ENCODE measurements at places on chromosomes 3 and 15.

GRCh38 chr3:29183346-29184087 is 97.4 kb upstream of the RBMS3 start:
- DNase-seq, result peak; percentile 16

- DNase-seq, result no peak
Observed at GRCh38 chr15:75138016-75138999, 63.4 kb upstream of the C15orf39 start.

- no peak for DNase-seq
Observed at GRCh38 chr3:114519415-114519814, 225.6 kb downstream of the TIGIT start.

GRCh38 chr3:39383881-39384664 is 903 bp downstream of the SLC25A38 start:
- DNase-seq, result peak; percentile 93

- no peak for DNase-seq
Observed at GRCh38 chr3:53144862-53145712, 14.9 kb upstream of the RFT1 start.

- DNase-seq, result no peak
Observed at GRCh38 chr15:69629631-69630161, 177.1 kb downstream of the RPLP1 start.

- no peak for DNase-seq
Observed at GRCh38 chr3:707041-707440, 385.8 kb upstream of the CNTN6 start.

GRCh38 chr3:44013967-44014366 is 227.7 kb upstream of the TOPAZ1 start:
- no peak for DNase-seq

DNA sequence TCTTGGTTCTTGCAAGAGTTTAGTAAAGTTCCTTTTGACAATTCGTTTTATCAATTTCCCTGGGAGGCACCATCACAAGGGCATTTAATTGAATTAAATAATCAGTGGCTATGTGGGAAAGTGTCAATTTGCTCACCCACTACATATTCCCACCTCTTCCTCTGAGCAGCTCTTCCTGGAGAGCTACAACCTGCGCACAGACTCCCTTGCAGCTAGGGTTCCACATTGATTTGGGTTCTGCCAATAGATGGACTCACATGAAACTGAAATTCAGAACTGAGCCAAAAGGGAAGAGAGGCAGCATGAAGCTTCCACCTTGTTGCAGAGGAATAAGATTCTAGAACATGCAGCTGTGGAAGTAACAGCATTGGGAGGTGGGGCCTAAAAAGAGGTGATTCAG is 94.8 kb downstream of the TLE3 start:
- no peak for DNase-seq

DNA sequence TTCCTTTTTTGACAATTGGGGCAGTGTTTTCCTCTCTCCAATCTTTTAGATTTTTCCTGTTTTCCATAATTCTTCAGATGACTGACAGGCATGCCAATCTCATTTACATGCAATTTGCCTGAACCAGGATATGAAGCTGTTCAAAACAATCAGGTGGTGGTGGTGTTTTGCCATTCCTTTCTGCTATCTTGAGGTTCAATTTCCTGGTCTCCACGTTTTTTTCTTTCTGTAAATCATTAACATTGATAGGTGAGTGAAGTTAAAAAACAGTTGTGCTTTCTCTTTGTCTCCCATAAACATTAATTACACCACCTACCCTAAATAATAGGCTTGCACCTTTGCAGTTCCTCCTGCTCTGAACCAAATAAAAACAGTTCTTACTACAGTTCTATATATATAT is 49.1 kb downstream of the C2CD4A start:
- no peak for DNase-seq

DNA sequence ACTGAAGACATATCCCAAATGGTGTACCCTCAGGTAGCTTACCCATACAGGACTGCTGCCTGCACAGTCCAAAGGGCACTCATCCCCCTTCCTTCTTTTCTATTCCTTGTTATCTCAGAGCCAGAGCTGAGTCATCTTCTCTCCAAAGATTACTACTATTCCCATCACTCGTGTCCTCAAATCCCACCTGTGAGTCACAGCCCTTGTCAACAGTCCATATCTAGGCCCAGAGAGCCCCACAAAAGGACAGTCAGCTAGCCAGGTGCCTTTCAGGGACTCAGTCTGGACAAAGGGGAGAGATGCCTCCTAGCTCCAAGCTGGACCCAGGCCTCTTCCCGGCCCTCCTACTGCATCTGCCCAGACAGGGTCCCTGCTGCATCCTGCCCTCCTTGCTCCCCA is 11.0 kb downstream of the PARP16 start:
- DNase-seq, result no peak

GRCh38 chr3:186540221-186540834 is 3.9 kb downstream of the CRYGS start:
- DNase-seq, result peak; percentile 67

DNA sequence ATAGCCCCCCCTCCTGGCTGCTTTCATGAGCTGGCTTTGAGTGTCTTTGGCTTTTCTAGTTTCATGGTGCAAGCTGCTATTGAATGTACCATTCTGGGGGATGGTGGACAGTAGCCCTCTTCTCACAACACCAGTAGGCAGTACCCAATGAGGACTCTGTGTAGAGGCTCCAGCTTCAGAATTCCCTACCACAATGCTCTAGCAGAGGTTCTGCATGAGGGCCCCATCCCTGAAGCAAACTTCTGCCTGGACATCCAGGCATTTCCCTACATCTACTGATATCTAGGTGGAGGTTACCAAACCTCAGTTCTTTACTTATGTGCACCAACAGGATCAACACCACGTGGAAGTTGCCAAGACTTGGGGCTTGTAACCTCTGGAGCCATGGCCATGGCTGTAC is 1742.9 kb downstream of the SI start:
- DNase-seq, result no peak

DNA sequence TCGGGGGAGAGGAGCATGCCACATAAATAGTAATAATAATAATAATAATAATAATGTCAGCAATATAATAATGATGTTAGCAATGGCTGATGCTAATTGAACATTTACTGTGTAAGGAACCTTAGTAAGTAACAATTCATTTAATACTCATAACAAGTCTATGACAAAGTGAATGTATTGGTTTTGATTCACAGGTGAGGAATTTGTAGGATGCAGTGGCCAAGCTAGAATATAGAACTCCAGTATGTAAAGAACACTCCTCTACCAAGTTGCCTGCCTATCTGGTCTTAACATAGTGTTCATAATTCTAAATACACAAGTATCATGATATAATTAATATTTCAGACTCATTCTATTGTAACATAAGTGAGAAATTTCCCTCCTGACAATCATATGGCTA is 1016.5 kb downstream of the ROBO1 start:
- no peak for DNase-seq

DNA sequence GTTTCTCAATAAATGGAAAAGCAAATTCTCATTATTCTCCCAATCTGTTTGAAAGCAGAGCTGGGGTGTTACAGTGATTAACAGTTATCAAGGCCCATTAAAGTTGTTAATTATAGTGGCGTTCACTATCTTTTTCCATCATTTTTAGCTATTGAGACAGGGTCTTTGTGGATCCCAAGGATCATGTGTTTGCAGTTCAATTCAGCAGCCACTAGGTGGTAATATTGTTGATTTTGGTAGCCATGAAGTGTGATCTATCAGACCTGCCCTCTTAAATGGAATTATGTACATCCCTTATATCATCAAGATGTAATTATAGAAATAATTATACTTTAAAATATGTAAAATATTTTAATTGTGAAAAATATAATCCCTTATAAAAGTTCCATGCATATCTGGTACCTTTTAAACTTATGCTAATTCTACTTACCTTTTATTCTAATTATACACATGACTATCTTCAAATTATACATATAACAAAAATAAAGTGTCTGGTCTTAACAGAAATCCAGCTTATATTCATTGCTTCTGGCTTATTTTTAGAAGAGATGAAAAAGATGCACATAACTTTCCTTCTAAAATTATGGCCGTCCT is 126.4 kb downstream of the GREM1 start:
- DNase-seq, result no peak

- no peak for DNase-seq
Observed at GRCh38 chr3:11477407-11477911, 166.3 kb downstream of the VGLL4 start.

GRCh38 chr3:129365296-129366136 is 62.9 kb downstream of the EFCAB12 start:
- DNase-seq, result no peak

DNA sequence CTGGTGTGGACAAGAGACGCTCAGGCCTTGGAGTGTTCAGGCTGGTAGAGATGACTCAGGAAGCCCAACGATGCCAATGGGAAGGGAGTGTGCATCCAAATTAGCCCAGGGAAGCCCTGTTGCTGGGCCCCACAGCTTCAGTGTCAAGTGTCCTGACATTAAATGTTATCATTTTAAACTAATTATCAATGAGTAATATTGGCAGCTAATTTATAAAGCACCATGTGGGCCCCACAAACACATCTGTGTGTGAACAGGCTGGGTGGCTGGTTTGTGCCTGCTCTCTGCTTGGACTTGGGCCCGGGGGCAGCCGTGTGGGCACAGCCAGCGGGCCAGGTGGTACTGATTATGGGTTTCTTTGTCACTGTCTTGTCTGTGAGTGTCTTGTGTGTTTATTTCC is 15.0 kb downstream of the FBLN2 start:
- DNase-seq, result no peak

DNA sequence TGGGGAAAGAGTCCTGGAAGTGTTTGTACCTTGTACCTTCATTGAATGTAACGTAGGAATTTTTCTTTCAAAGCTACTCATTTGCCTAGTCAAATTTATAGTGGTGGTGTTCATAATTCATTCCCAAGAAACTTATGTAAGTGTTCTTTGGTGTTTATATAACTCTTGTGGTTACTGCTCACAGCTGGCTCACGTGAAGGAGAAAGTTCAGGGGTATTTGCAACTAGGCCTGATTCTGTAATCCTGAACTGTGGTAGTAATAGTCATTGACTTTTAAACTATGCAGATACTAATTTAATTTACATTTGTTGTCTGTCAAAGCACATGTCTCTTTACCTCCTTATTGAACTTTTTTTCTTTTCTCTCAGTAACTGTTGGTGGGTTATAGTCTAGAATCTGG is 50.5 kb upstream of the TEX264 start:
- DNase-seq, result no peak

DNA sequence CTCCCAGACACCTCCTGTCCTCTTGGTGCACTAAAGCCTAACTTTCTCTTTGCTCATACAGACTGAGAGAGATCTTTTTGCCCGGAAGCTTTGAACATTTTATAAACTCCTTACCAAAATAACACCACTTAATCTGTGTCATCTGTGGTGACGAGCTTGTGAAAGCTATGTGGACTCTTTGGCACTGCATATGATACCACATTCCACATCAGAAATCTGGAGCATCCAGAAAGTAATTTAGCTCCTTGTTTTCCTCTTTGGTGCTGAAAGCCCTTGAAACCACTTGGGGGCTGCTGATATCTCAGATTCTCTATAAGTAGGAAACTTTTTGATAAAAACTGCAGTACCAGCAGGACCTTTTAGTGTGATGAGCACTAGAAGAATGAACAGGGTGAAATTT is 128.3 kb downstream of the ALCAM start:
- DNase-seq, result no peak

DNA sequence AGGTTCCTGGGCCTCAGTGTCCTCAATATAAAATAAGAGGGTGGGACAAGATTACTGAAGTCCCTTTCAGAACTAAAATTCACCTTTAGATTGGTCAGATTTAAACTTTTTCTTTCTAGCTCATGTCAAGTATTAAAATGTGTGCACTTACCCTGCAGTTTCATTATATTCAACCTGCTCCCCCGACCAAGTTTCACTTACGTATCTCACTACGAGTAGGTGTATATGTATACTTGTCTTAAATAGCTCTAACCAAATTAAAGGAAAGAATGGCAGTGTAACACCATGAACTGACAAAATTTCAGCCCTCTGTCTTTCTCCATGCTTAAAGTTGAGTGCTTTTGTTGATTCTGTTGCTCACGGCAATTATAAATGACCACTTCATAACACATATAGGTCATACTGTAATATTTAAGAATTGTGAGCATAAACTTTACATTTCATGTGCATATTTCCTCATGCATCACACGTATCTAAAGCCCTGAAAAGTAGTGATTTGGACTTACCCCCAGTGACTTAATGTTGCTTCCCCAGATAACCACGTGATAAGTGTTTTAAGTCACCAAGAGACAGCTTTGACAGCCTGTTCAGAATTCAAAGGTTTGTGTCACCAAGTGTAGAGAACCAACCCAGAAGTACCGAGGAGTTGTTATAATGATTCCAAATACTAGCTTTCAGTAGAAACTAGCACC is 70.0 kb downstream of the PGPEP1L start:
- no peak for DNase-seq

DNA sequence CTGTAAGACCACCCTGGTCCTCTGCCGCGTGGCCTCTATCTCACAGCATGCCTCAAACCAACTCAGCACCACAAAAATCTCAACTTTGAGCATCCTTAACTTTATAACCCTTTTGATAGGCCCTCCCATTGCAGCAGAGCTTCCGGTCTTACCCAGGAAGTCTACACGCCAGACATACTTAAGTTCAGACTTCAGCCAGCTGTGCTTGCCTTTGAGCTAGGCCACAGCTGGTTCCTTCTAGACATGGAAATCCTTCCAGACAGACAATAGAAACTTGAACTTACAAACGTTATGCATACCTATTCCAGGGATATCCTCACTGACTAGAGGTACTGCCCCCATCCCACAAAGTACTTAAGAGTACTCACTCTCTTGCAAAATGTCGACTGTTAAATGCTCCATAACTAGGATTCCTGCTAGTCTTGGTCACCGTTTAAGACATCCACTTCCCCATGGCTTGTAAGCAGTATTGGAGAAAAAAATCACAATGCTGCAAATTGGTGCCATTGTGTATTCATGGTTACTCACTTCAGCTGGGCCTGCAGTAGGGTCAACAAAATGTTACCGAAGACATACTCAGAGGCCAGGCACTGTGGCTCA is 183.5 kb downstream of the TBL1XR1 start:
- no peak for DNase-seq

DNA sequence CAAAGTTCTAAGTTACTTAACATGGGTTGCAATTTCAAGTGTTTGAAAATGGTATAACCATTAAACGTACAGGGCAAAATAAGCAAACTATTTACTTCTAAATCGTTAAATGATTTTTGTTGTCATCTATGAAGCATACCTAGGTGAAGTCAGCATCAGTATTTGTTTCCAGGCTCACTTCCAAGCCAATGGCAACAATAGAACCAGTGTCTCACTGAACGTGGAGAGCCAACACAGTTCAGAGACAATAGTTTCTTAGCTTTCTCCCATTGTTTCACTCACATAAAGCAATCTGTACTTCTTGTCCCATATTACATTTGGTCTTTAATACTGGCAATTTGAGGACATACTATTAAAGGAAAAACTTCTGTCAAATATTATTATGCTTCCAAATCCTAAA is 397.2 kb downstream of the MECOM start:
- no peak for DNase-seq

- DNase-seq, result peak; percentile 46
Observed at GRCh38 chr3:184229394-184230080, at the start of gene VWA5B2. Gene VWA5B2, plus strand, starts transcription at chr3:184229585. Its CDS starts 944 bp downstream, at chr3:184230529.

- DNase-seq, result no peak
Observed at GRCh38 chr3:66381626-66382025, 119.2 kb downstream of the LRIG1 start.
